ENCODE measurements at places on chromosomes 2 and 18. TPM values are rescaled to one million over a fixed set of nuclear protein-coding genes. Genes with fewer than 3 reads are reported as not detected.
A peak's percentile ranks its signal among the peaks of the same experiment; 100 is the strongest.

- DNase-seq: no peak
Measured at GRCh38 chr2:88563129-88563528, 64.1 kb downstream of the EIF2AK3 start.

ROCK2 gene
- total RNA-seq: 8.2 TPM

DNA sequence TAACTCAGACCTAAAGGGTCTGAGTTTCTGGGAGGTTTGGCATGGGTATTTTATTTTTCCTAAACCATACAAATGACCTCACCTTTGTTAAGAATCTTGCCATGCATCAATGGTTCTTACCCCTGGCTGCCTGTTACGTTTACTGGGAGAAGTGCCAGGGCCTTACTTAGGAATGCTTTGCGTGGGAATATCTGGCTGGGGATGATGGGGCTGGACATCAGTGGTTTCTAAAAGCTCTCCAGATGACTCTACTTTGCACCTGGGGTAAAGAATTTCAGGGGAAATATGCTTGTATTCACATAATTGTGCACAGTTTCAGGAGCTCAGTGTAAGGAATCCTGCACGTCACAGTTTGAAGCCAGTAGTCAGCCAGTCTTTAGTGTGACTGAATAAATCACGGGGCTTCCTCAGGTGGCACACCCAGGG, 18.2 kb upstream of the DAW1 start:
- peak; percentile 95 for DNase-seq

- no peak for DNase-seq
Measured at GRCh38 chr2:41378420-41378819, 669.4 kb upstream of the PKDCC start.

DNA sequence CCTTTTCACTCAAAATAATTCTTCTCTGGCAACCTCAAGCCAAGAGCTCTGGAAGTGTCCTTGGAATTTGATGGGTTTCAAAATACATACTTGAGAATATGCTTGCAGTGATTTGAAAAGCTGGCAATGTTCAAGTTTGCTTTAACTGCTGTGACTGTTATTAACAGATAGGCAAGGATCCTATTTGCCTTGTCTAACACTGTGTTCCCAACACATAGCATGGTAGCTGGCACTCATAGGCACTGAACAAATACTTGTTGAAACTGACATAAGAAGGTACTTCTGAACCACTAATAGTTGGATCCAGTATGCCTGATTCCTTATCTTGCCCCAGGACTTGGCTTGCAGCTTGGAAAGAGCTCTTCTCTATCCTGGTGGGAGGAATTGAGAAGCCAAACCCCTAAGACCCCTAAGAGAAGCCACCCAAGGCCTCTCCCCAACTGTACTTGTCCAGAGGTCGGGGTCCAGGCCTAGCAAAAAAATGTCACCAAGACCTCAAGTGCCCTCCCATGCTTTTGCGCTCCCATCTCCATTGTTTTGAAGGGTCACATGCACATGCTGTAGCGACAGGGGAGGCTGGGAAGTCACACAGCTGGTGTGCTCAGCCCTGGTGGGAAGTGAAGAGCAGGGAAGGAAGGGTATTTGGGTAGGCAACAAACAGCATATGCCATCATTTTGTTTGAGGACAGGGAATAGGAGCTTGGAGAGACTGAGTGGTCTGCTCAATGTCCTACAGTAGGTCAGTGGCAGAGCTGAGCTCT, 118.4 kb upstream of the HAAO start:
- no peak for DNase-seq

CD302 gene
- total RNA-seq: 9.4 TPM

- DNase-seq: no peak
Measured at GRCh38 chr18:22702806-22703205, 230.3 kb upstream of the RBBP8 start.

All from H4 (cell line).